ENCODE measurements at places on chromosomes 5 and 9. TPM values are rescaled to one million over a fixed set of nuclear protein-coding genes. Genes with fewer than 3 reads are reported as not detected.

DNA sequence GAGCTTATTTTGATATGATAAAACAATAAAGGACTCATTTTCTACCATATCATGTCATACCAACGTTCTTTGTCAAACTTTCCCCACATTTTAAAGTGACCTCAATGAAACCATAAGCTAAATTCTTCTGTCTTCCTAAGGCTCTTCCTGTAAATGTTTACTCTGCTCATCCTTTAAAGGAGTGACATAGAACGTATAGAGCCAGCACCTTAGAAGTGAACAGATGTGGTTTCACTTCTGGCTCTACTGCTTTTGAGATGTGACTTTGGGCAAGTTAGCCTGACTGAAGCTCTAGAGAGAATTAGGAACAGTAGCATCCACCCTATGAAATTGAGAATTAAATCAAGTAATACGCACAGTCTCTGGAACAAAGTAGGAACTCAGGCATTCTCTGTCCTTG, 24.1 kb downstream of the SAR1B start:
- no peak for DNase-seq

- DNase-seq, result no peak
Observed at GRCh38 chr5:87787625-87788256, 375.0 kb upstream of the CCNH start.

DNA sequence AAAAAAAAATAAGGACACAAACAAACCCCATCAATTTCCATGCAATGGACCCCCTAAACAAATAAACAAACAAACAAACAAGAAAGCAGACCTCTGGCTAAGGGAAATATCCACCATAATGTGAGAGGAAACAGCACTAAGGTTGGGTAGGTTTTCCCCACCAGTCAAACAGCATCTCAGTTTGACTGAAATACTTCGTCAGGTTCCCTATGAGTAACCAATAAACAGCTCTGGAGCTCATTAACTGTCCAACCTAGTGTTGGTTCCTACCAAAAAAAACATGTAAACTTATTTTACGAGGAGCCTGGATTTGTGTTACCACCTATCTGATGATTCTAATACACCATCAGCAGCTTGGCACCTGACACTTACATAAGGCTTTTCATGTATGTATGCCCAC, 198.5 kb upstream of the TARS1 start:
- DNase-seq, result no peak

GRCh38 chr5:88954511-88954910, 71.5 kb upstream of the MEF2C start:
- no peak for DNase-seq

DNA sequence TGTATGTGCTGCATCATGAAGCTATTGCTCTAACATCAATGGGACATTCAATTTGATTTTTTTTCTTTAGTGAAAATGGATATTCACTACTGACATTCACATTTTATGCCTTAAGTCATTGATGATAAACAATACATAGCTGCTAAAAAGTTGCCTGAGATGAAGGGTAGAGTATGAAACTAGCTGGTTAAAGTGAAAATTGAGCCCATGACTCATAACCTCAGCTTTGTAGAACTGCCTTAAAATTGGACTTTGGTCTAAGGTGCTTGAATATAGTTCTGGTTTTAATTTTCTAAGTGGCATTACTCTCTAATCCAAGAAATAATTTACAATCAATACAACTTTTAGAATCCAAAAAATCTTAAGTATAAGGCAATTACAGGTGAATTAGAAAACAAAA, 740.4 kb upstream of the RIOK2 start:
- no peak for DNase-seq

DNA sequence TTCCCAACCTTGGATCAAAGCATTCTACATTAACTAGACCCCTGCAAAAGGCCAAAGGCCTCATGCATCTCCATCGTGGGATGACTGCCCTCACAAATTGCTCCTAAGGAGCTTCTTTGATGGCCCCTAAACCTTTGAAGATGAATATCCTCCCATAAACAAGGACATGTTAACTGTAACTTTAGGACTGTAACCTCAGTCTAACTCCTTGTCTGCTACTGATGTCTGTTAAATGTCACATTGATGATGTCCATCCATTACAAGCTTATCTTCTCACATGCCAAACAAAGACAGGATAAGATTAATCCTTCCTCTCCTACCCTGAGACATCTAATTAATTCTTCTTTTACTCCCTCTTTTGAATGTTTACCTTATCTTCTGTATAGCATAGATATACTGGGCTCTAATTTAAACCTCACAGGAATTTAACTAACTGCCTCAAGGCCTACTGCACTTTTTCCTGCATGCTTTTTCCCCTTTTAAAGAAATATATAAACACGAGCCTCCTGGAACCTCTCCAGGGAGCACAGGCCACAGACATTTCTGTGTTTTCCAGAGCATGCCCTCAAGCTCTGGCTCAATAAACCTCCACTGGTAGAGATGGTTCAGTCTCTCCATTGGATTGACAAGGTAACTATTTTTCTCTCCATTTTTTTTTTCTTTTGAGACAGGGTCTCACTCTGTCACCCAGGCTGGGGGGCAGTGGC, 90.6 kb upstream of the SLC25A48 start:
- no peak for DNase-seq

DNA sequence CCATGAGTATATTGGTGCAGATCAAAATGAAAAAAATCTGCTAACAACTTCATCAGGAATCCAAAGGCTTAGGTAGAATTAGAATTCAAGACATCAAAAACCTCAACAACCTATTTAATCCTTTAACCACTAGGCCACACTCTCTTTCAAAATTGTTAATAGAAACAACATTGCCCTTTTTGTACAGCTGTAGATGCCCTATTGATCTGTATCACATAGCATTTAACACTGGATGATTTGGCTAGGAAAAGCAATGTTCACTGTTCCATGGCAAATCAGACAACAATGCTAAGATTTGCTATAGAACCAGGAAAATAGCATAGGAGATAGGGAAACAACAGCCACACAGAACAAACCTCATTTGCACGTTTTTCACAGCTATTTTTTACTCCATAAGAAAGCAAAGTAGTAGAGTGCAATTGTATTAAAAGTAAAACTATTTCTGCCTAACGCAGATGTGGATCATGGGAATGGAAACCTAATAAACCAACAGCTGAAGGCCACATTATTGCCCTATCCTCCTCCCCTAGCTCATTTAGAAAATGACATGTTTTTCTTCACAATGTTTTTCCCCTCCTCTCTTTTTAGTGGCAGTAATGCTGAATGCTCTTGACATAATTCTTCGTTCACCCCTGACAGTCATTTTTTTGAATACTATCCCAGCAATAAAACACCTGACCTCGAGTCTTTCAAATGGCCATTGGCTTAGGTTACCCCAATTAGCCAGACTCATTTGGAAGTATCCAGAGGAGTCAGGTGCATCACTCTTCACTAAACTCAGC, 373.0 kb upstream of the CCNH start:
- no peak for DNase-seq

DNA sequence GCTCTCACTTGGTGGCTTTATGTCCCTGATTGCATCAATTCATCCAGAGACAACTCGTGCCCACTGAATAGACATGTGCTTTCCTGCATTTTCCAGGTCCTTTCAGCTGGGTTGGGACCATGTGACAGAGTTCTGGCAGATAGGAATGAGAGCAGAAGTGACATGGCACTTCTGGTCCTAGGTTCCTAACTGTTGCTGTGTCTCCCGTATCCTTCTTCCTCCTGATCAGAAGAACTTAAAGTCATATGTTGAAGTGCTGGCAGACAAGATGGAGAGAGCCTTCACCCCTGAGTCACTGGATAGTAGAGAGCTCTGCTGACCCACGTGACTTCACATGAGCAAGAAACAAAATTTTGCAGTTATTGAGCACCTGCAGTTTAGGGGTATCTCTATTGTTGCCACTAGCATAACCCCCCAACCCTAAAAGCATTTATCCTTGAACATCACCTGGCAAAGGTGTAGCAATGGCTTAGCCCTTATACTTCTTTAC, 80.0 kb downstream of the NREP start:
- DNase-seq, result no peak

- DNase-seq, result no peak
Observed at GRCh38 chr5:96692441-96692840, 30.3 kb downstream of the CAST start.

GRCh38 chr5:166845044-166845443, 1446.4 kb upstream of the WWC1 start:
- no peak for DNase-seq

GRCh38 chr9:113221800-113222481, 597 bp downstream of the SLC31A1 start:
- no peak for DNase-seq

GRCh38 chr5:403995-404394, 39.0 kb upstream of the EXOC3 start:
- DNase-seq, result no peak

DNA sequence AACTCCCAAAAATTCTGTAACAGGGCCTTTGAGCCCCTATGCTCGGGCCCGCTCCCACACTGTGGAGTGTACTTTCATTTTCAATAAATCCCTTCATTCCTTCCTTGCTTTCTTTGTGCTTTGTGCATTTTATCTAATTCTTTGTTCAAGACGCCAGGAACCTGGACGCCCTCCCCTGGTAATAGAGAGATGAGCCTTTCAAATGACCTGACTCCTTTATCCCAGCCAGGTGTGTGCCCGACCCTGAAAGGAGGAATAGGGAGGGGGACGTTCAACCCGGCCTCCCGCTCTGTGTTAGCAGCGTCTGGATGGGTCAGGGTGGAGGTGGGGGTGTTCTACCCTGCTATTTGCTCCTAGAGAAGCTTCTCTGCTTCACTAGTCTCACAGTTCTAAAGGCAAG, 53.9 kb downstream of the FXN start:
- no peak for DNase-seq

DNA sequence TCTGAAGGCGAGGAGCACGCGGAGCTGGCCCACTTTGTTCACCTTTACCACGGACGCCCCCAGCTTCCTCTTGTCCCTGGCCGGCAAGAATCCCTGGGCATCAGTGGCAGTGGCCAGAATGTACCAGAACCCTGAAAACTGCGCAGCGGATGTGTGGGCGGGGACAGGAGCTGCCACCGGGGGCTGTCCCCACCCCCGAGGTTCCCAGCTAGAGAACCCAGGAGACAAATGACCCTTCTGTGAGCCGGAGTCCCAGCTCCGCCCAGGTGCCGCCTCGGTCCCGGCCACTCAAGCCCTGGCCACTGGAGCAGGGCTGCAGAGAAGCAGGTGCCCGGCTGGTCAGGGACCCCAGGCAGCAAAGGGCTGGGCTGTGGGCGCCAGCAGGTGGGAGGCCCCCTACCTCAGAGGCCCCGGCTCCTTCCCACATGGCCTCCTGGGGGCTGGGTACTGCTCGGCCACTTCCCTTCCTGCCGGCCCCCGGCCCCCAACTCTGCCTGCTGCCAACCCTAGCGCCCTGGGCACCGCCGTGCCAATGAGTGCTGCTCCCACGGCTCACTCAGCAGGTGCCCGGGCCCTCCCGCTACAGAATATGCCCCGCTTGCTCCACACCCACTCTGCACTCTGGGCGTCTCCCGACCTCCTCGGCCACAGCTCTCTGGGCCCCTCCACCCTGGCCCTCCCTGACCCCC, 713 bp downstream of the LCN10 start:
- no peak for DNase-seq

- no peak for DNase-seq
Observed at GRCh38 chr5:81786496-81786895, 35.6 kb upstream of the SSBP2 start.

DNA sequence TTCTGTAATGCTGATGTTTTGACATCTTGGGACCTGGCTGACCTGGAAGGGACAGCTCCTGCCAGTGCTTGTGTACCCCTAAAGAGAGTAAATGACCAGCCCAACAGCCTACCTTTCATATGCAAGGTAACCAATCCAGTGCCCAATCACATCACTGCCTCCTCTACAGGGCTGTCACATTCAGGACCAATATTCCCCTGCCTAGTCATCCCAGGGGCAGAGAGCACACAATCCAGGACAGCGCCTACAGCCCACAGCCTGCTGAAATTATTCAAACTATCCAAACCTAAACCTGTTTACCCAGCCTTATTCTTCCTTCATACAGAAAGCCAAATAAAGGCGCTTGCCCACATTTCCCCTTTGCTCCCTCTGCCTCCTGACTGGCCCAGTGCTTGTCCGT, 284.1 kb downstream of the CTNND2 start:
- DNase-seq, result no peak

GRCh38 chr5:156254196-156254595, 72.8 kb upstream of the SGCD start:
- no peak for DNase-seq

- DNase-seq, result no peak
Observed at GRCh38 chr5:159928122-159928909, 12.0 kb downstream of the ADRA1B start.

- DNase-seq, result no peak
Observed at GRCh38 chr9:68428481-68428880, 72.1 kb downstream of the PGM5 start.

DNA sequence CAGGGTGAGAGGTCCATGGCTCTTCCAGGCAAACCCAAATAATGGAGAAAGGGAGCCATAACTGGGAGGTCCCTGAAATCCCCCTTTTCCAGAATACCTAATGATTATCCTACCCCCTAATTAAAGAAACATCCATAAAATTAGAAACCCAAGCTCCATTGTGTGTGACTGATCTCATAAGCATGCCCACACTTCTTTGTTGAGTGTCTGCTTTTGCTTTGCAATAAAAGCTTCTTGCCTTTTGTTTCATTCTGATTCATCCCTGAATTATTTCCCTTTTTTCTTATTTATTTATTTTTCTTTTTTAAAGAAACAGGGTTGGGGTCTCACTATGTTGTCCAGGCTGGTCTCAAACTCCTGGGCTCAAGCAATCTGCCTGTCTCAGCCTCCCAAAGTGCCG, 33.1 kb downstream of the BTF3 start:
- no peak for DNase-seq

GRCh38 chr5:73892806-73893205, 266.8 kb downstream of the ARHGEF28 start:
- DNase-seq, result no peak

DNA sequence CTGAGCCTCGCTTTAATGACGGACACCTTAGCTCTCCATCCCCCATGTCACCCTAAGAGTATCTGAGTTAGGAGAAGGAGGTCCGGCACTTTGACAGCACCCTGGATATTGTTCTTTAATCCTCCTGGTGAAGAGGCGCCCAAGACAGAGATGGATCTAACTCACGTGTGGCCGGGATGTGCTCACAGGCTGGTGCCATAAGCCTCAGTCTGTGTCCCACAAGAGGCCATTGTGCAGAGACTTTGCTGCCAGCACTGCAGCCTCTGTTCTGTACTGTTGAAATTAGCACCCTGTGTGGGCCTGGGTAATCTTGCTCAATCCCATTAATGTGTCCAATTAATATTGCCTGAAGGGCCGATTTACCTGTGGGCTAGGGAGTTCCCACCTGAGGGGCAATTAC, 37.7 kb downstream of the NXNL2 start:
- no peak for DNase-seq

- no peak for DNase-seq
Observed at GRCh38 chr9:752681-753200, 88.8 kb upstream of the DMRT1 start.

GRCh38 chr5:111685969-111686368, 71.0 kb downstream of the NREP start:
- no peak for DNase-seq

The IL13 gene
- total RNA-seq, result 0.73 TPM

The LAMC3 gene
- 58.5 TPM for total RNA-seq

The ANKRD20A1 gene
- not detected for total RNA-seq

The MELK gene
- total RNA-seq, result not detected

The NOTCH1 gene
- total RNA-seq, result 109 TPM

The TMEM167A gene
- total RNA-seq, result 118 TPM

The PRR16 gene
- 8.8 TPM for total RNA-seq

The NEUROG1 gene
- total RNA-seq, result not detected

The DIRAS2 gene
- total RNA-seq, result not detected

The PCDHA10 gene
- total RNA-seq, result under 0.01 TPM

The STPG3 gene
- total RNA-seq, result not detected

The APC gene
- total RNA-seq, result 118 TPM

The SHOC1 gene
- not detected for total RNA-seq

The REEP2 gene
- total RNA-seq, result 7.4 TPM

The SHISAL2B gene
- total RNA-seq, result not detected
